ENCODE measurements at places on chromosomes 1 and 21.

- no peak for DNase-seq
These were observed 45.9 kb downstream of the BARHL2 start for GRCh38 chr1:90671251-90671650.

- no peak for DNase-seq
These were observed at the start of gene KRTAP6-3 for GRCh38 chr21:30592140-30592539. TSS of gene KRTAP6-3 (plus strand) at chr21:30592440. CDS start at chr21:30592446, 6 bp downstream.

GRCh38 chr1:12073796-12074195, 10.7 kb downstream of the TNFRSF8 start:
- no peak for DNase-seq

DNA sequence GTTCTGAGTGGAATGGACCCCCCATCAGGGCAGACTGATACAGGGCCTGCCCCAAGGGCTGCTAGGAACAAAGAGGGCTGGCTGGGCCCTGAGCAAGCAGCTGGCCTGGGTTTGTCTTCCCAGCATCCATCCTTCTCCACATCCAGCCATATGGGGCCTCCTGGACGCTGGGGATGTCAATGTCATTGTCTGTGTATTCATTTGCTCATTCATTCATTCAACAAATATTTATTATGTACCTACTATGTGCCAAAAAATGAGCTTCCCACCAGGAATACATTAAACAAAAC, 15.6 kb upstream of the ECE1 start:
- no peak for DNase-seq

DNA sequence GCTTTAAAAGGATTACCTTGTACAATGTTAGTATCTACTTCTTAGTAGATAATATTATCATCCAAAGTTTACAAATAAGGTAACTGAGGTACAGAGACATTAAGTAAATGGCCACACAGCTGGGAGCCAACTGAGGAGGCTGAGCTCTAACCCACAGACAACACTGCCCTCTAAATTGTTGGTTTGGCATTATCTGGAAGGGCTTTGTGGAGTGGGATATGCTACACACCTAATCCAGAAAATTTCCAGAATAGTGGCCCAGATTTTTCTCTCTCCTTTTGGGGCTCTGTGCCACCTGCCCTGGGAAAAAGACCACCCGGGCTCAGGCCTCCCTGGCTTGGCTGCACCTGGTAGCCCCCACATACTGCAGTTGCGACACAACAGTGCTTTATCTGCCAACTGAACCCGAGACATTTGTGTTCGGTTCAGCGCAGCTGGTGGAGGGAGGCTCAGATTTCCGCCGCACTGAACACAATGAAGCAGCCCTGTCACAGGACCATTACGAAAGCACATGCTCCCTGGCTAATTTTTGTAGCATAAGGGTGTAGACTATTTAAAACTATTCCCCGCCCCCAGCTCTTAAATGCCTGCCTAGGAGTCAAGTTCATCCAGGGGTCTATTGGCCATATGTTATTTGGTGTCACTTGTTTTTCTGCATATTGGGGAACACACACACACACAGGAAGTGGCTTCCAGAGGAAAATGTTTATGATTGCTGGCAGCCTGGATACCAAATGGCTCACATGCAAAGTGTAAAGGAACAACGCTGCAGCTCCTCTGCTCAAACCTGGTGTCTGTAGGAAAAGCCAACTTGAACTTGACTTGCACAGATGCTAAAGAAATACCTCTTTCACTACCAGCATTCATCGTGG, 92.3 kb upstream of the ESRRG start:
- peak; percentile 76 for DNase-seq

- no peak for DNase-seq
These were observed 70.3 kb downstream of the MORN1 start for GRCh38 chr1:2320760-2321667.

DNA sequence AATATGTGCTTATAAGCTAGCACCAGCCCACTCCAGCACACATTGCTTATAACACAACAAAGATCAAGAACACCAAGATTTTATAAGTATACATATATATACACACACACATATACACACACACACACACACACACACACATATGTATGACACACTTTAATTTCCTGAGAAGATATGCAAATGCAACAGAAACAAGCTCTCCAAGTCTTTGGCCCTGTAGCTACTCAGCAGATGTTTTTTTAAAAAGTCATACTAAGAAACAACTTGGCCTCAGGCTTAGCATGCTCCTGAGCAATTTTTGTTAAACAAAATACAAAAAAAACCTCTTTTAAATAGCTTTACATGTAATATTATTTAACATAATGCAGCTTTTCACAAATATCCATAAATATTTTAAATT, 11.1 kb downstream of the TNFSF18 start:
- DNase-seq = no peak

DNA sequence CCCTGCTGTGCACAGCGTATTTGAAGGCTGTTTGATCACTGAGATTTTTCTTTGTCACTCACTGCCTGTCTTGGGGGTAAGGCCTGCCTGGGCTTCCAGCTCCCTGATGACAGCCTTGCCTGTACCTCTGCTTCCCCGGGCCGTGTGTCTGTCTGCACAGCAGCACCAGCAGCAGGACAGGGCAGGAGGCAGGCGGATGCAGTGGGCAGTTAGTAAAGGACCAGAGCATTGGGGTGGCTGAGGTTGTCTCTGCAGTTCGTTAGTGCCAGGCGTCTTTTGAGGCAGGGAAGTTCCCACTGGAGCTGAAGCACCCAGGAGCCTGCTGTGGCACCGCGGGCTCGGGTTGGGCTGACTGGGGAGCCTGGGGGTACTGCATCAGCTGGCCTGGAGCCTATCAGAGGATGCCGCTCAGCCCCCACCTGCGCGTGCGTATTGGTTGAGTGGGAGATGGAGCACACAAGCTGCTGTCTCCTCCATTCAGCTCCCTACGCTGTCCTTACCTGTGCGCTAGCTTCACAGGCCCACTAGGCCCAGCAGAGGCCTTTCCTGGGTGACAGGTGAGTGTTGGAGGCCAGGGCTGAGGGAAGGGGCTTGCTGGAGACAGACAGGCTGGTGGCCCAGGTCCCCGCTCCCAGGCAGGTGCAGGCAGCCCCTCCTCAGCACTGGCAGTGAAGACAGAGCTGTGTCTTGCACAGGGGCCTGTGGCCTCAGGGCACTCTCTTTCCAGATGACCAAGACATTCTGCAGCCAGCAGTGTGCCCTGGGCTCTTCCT, 28.2 kb downstream of the SNAP47 start:
- DNase-seq = no peak

DNA sequence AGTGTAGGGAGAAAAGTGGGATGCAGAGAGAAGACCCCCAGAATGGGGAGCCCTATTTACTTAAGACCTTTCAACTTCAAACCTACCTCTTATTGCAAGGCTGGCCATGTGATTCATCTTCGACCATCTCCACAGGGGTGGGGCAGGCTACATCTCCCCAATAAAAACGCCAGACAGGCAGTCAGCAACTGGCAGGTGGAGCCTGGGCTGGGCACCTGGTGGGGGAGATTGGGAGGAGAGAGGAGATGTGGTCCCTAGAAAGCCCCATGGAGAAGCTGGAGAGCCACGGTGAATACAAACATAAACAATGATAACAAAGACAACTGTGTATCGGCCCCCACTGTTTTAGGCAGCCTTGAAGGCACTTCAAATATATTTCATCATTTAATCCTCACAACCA, 336.7 kb upstream of the PROX1 start:
- no peak for DNase-seq

- no peak for DNase-seq
These were observed 374.6 kb upstream of the ESRRG start for GRCh38 chr1:217097819-217098218.

DNA sequence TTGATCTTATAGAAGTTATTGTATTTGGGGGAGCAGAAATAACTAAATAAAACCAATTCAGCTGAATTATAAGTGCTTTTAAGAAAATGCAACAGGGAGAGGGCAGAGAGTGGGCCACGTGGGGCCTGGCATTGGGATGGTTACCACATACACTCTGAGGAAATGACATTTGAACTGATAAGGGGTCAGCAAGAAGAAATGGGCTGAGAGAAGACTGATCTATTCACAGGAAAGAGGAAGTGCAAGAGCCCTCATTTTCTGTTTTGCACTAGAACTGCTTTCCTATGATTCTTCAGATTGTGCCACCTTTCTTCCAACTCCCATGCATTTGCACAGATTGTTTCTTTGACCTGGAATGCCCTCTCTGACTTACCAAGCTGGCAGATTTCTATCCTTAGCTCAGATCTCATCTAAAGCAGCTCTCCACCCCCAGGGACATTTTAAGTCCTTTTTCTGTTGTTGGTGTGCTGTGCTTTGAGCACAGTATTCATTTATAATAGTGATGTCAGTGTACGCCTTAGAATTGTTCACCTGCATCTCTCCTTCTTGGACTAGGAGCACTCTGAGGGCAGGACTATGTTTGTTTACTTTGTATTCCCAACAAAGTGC, 115.9 kb downstream of the FGGY start:
- DNase-seq = no peak

- DNase-seq = no peak
These were observed 421 bp downstream of the PSRC1 start for GRCh38 chr1:109282497-109282951.

GRCh38 chr1:54294887-54295286, 94.9 kb downstream of the MRPL37 start:
- DNase-seq = no peak

GRCh38 chr1:198901266-198901665, 262.4 kb downstream of the PTPRC start:
- DNase-seq = peak; percentile 67

GRCh38 chr1:29105822-29106221, 17.9 kb downstream of the TMEM200B start:
- DNase-seq = no peak

DNA sequence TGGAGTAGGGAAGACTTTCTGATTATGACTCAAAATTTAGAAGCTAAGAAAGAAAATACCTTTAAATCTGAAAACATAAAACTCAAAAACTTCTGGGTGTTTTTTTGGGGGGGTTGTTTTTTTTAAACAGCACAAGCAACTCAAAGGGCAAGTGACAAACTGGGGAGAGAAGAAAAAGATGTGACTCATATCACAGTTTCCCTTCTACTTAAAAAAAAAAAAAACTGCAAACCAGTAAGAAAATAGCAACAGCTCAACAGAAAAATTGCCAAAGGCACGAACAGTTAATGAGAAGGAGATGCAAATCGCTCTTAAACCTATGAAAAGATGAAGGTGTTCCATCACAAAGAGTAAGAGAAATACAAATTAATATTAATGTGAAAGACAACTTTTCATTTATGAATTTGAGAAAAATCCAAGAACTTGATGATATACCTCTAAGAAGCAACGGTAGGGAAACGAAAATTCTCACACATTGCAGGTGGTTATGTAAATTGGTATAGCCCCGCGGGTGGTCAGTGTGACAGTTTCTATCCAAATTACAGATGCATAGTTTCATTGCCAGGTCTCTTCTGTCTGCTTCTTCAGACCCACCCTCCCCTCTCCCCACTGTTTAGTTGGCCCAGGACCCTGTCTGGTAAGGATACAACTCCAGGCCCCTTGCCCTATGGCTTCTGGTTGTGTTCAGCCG, 9.0 kb downstream of the IFNAR2 start:
- no peak for DNase-seq

Measured in brain (organoid and tissue), 16 donors.